Left colon (tissue), 2 donors: ENCODE measurements at places on chromosomes 11 and 22. TPM values are rescaled to one million over a fixed set of nuclear protein-coding genes. Genes with fewer than 3 reads are reported as not detected.

GRCh38 chr11:93542811-93543229 lies 371 bp downstream of the SMCO4 start:
- DNase-seq = no peak

DNA sequence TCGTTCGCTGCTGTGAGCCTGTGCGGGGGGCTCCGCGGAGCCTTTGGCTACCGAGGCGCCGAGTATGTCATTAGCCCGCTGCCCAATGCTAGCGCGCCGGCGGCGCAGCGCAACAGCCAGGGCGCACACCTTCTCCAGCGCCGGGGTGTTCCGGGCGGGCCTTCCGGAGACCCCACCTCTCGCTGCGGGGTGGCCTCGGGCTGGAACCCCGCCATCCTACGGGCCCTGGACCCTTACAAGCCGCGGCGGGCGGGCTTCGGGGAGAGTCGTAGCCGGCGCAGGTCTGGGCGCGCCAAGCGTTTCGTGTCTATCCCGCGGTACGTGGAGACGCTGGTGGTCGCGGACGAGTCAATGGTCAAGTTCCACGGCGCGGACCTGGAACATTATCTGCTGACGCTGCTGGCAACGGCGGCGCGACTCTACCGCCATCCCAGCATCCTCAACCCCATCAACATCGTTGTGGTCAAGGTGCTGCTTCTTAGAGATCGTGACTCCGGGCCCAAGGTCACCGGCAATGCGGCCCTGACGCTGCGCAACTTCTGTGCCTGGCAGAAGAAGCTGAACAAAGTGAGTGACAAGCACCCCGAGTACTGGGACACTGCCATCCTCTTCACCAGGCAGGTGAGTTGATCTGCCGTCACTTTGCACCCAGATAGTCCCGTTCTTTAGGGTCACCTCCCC lies 1.0 kb downstream of the ADAMTS15 start:
- peak; percentile 32 for DNase-seq

GP1BB gene
- total RNA-seq = 0.40 TPM

PTPRCAP gene
- total RNA-seq = 7.1 TPM

C11orf42 gene
- total RNA-seq = not detected
